Epithelial cell of esophagus (primary cell): ENCODE measurements at places on chromosomes 5 and 9.
A peak's percentile ranks its signal among the peaks of the same experiment; 100 is the strongest.

DNA sequence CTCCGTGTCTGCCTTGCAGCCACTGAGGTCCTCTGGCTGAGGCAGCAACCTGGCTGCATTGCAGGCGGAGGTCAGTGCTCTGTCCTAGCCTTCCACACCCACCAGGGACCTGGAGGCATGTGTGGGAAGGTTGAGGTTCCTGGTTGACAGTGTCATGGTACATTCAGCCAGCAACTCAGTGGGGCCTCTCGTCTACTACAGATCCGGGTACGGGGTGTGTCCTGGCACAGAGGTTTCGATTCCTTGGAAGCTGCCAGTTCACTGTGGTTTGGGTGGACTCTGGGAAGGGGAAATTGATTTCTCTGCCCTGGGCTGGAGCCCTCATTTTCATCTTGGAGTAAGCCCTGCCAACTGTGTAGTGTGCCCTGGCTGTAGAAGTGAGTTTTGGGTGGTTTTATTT, 45.1 kb downstream of the PDE8B start:
- DNase-seq, result no peak

GRCh38 chr9:82495884-82496777, 507.6 kb downstream of the SPATA31D1 start:
- DNase-seq, result no peak

DNA sequence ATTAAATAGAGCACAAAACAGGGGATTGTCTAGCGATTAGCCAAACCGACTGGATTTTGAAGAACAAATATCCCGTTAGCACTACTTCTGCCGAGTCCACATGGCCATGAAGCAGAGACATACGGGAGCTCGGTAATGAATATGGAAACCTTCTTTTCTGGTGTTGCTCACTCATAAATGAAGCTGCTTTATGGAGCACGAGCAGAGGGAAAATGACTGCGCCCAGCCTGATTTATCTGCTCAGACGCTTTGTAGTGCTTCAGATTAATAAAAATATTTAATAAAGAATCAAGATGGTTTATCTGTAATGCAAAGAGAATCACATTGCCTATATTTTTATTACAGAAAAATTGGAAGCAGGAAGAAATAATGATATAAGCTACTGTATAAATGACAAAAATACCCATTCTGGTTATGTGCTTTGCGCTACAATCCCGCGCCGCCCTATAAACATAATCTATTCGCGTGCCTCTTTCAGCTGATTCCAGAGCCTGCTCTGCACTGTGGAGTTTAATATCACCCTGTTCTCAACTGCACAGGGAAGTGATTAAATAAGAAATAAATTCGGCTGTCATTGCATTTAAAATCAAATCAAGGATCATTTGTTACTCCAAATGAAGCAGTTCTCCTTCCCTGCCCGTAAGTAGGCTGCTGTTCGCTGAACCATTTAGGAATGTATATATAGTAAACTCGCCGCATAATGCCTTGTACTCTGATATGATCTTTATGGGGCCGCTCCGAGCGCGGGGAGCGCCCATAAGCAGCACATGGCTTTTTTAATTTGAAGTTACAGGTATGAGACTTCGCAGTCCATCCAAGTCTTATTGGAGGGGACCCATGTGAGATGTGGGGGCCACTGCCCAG, 22.3 kb upstream of the UBAC1 start:
- no peak for DNase-seq

GRCh38 chr5:53257806-53258373, 148.3 kb upstream of the MOCS2 start:
- peak; percentile 97 for DNase-seq

- peak; percentile 95 for DNase-seq
Measured at GRCh38 chr5:22560147-22560546, 293.0 kb downstream of the CDH12 start.

DNA sequence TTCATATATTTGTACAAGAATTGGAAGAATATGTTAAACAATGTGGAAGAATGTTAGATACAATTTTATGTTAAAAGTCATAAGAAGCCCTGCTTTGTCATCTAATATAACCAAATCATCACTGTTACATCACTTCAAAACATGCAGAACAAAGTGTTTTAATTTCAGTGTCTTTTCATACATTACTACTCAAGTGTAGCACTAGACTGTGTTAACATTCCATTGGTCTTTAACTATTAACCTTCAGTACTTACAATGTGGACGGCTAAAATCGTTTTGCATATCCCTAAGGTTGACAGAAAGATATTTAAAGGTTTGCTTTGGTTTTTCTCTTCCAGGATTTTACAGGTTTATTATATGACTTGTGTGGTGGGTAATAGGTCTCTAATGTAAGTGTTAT, 50.9 kb downstream of the VCAN start:
- no peak for DNase-seq

DNA sequence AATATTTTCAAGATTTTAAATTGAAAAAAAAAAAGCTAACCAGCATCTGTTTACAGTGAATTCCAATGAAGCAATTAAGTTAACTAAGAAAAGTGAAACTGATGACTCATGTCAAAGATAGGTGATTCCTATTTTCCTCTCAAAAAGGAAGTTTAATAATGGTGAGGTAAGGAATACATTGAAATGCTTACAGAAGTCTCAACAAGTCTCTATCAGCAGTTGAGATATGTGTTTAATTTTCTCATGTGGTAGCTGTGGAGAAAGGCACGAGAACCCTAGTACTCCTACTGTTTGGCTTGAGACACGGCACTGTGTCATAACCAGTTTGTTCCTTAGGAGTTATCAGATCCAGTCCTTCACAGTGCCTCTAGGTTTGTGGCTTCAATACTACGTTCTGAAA, 114.5 kb downstream of the SLC25A46 start:
- peak; percentile 83 for DNase-seq

- no peak for DNase-seq
Measured at GRCh38 chr5:50328193-50328729, 112.8 kb downstream of the EMB start.

DNA sequence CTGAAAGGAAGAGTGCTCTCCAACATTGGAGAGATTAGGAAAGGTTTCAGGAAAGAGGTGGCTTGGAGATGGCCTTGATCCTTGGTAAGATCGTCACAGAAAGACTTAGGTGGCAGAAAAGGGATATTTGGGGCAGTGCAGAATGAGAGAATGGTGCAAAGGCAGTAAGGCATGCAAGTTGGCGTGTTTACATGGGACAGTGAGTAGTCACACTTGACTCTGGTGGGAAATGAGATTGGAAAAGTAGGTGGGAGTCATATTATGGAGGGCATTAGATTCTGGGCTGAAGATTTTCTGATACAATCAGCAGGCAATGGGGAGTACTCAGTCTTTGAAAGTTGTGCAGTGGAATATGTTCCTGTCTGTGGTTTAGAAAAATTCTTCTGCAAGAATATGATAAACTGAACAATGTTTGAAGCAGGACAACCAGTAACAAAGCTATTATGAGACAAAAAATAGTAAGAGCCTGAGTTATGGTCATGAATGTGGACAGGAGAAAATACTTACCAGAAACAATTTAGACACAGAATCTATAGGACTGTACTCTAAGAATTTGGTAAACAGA, 76.2 kb upstream of the ANKRD55 start:
- no peak for DNase-seq

DNA sequence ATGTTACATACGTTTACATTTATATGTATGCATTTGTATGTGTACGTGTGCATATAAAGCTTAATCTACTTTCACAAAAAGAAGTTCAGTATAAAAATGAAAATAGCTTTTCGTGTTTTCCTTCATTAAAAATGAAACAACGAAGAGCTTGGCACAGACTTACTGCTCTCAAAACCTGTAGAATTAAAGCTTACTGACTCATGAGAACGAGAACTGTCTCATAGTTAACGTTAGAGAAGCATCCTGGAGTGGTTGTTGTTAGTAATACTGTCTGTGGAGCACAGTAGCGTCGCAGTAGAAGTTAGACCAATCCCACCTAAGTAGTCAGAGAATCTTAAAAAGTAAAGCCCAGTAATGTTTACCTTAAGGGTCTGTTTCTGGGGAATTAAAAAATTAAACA, 1.3 kb downstream of the MAT2B start:
- peak; percentile 64 for DNase-seq

DNA sequence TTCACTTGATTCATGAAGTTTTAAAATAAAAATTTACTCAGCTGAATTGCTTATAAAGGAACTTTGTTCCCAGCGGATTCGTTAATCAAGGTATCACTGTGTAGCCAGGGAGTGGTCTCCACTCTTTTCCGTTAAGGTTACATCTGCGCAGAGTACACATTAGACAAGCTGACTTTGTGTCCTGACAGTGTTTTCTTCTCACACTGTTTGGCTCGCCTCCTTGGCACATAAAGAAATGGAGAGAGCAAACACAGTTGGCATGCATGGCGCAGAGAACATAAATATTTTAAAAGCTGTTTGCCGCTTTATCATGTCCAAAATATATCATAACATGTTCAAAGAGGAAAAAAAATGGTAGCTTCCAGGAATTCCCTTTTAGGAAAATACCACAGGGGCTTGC, 153.2 kb downstream of the EDIL3 start:
- DNase-seq, result no peak

- no peak for DNase-seq
Measured at GRCh38 chr5:80067531-80068245, 32.5 kb downstream of the THBS4 start.

DNA sequence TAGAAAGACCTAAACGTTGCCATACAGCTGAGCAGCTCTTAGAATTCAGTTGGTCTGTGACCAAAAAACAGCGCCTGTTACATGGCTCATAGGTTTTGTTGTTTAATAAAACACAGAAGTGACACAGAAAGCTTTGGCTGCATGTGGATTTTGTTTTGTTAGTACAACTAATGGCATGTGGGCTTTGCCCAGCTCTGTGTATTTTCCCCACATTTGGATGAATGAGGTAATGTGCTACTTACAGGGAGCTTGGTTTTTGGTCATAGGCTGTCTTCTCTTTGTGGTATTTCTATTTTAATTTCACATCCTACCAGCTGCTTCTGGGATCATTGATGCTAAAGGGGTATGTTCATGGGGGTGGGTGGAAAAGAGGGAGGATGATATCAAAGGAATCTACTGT, 37.0 kb upstream of the POU4F3 start:
- DNase-seq, result no peak

DNA sequence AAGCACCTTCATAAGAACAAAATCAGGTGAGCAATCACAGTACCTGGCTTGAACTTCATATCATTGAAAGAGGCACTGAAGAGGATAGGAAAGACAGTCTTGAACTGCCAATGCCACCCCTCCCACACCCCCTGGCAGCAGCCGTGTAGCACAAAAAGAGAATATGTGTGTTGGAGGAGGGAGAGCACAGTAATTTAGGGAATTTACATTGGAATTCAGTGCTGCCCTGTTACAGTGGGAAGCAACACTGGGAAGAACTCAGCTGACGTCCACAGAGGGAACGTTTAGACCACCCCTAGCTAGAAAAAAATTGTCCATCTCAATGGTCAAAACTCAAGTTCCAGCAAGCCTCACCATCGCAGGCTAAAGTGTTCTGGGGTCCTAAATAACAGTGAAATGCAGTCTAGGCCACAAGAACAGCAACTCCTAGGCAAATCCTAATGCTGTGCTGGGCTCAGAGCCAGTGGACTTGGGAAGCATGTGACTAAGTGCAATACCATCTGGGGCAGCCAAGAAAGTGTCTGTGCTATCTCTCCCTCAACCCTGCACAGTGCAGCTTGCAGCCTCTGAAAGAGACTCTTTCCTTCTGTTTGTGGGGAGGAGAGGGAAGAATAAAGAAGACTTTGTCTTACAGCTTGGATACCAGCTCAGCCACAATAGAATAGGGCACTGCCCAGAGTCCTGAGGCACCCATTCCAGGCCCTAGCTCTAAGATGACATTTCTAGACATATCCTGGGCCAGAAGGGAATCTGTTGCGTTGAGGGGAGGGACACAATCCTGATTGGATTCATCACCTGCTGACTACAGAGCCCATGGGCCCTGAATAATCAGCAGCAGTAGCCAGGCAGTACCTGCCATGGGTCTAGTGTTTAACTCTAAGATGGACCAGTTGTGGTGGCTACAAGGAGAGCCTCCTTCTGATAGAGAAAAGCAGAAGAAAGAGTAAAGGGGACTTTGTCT, 62.1 kb upstream of the VLDLR start:
- peak; percentile 76 for DNase-seq

GRCh38 chr5:162289489-162289888, 221.9 kb downstream of the GABRG2 start:
- no peak for DNase-seq
